ENCODE measurements at places on chromosomes 6 and 20. TPM values are rescaled to one million over a fixed set of nuclear protein-coding genes. Genes with fewer than 3 reads are reported as not detected.

Gene STMN3
- 28.1 TPM for total RNA-seq

DNA sequence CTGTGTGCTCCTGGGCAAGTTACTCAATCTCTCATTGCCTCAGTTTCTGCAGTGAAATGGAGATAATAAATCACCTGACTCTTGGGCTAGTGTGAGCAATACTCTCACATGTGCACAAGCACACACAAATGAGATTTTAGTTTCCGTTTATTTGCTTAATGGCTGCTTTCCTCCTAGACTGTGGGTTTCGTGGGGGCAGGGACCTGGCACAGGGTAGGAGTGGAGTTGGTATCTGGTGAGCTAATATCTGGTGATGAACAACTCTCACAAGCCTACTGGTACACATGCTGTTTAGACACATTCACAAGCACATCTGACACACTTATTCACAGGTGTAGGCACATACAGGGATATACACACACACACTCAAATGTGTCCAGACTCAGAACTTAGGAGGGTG, 73.8 kb downstream of the TOX2 start:
- no peak for DNase-seq

Gene IMPG1
- total RNA-seq, result not detected

- no peak for DNase-seq
Measured at GRCh38 chr20:58630063-58630462, 21.0 kb upstream of the STX16 start.

Gene POM121L2
- total RNA-seq, result not detected

GRCh38 chr20:59605601-59606364, 1.4 kb downstream of the PHACTR3 start:
- DNase-seq, result no peak

DNA sequence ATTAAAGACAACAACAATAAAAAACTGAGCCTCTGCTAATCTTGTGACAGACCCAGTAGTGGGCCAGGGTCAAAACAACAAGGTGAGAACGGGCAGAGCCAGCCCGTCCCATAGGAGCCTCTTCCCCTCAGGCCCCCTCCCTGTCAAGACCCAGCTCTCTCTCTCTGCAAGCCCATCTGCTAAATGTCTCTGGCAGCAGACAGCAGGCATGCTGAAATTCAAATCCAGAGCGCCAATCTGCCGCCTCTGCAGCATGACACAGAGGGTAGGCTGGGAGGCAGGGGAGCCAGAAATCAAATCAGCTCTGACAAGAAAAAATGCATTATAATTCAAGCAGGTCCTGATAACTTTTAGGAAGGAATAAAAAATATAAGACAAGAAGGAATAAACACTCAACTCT, 26.3 kb downstream of the METTL24 start:
- DNase-seq, result no peak

Gene OLIG3
- not detected for total RNA-seq

GRCh38 chr6:149451376-149452036, 33.3 kb downstream of the ZC3H12D start:
- DNase-seq, result no peak

DNA sequence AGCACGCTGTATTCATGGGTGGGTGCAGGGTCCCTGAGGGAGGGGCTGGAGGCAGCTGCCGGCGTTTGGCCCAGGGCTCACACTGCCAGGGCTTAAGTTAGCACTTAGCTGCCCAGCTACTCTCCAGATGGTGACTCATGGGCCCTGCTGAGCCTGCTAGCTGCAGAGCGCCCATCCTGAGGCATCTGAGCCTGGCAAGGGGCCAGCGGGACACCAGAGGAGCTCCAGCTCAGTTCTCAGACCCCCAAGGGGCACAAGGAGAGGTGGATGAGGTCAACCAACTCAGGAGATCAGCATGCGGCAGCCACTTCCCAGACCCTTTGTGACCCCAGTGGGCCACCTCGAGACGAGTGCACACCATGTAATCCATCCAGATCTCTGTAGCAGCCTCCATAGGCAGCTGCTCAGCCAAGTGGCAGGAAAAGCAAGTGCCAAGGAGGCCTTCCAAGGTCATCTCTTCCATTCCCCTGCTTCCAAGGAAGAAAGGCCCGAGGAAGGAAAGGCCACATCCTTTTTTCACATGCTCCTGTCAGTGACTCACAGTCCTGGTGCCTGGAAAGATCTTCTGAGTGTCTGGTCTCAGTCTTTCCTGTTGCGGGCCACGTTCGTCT, 35.3 kb downstream of the FOXP4 start:
- no peak for DNase-seq

DNA sequence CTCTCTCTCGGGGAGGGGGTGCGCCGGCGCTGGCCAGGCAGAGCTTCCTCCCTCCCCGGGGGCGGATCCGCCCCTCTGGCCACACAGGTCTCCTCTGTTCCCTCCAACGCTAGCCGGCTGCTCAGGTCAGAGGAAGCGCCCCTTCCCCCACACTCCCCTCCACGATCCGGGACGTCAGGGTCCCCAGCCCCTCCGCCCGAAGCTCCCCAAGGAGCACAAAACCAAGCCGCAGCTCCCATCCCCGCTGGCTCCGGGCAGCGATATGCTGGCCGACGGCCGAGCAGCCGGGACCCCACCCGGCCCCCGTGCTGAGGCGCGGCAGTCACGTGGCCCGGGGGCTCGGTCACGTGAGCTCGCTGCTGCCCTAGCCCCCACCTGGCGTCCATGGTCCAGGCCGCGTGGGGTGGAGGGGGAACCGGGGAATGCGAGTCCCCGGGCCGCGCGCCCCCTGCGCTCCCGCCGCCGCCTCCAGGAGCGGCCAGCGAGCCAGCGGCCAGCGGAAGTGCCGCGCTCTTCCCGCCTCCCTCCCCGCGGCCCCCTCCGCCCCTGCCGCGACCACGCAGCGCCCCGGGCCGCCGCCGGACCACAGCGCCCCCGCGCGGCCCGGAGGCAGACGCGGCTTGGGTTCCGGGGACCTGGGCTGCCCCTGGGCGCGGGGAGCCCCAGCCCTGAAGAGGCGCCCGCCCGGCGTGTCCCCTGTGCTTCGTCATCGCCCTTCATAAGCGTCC, at the start of gene SLC35B2:
Gene SLC35B2 (minus strand): TSS at position 504 of the 728 bp plus-strand sequence. CDS start 118 bp downstream, at position 386.
- DNase-seq, result peak; percentile 88

- DNase-seq, result no peak
Measured at GRCh38 chr20:50577175-50578018, 67.2 kb downstream of the PTPN1 start.

DNA sequence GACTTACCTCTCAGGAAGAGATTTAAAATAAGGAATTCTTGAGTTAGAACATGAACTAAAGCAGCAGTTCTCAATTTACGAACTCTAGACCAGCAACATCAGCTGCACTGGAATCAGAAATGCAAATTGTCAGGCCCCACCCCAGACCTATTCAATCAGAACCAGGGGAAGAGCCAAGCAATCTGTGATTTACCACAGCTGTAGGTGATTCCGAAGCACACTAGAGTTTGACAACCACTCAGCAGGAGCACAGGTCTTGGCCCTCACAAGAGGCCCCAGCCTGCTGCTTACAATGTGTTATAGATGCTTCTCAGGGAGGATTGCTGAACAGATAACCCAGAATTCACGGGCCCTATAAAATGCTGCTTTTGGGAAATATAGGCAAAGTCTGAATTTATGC, 279.2 kb downstream of the PTPRK start:
- DNase-seq, result no peak

GRCh38 chr6:110656492-110656891, 158.8 kb downstream of the CDK19 start:
- peak; percentile 60 for DNase-seq

Gene CTAGE9
- not detected for total RNA-seq

DNA sequence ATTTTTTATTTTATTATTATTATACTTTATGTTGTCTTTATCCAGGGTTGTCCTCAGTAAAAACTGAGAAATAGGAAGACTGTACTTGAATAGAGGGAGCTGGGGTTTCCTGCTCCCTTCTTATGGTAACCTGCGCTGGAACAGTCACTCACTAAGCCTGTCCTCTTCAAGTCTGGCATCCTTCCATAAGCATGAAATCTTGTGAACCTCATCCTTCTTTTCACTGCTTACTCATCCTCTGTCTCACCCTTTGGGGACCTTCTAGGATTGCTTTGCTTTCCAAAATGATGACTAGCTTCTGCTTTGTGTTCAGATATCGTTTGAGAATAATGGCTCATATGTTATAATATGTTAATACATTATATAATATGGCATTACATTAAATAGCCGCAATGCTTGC, 90.6 kb downstream of the C6orf118 start:
- no peak for DNase-seq

Gene ADGRF4
- not detected for total RNA-seq

Gene GTSF1L
- not detected for total RNA-seq

Gene RNF182
- total RNA-seq, result not detected

- DNase-seq, result no peak
Measured at GRCh38 chr6:51350308-51350904, 531.7 kb downstream of the TFAP2B start.
